ENCODE measurements at places on chromosomes 5 and 9.

GRCh38 chr5:16385516-16386090 is 80.0 kb downstream of the ZNF622 start:
- DNase-seq: no peak

GRCh38 chr5:73482383-73483136 is 15.7 kb upstream of the BTF3 start:
- no peak for DNase-seq

DNA sequence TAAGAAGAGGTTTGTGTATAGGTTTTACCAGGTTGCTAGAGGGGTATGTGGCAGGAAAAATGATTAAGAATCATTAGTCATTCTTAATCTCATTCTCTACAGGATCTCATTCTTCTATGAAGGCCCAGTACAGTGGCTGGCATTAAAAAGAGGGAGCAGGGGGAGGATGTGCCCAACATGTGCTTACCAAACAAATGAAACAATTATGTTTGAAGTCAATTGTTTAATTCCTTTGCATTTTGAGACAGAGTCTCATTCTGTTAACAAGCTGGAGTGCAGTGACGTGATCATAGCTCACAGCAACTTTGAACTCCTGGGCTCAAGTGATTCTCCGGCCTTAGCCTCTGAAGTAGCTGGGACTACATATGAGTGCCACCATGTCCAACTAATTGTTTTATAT is 23.0 kb downstream of the FNIP1 start:
- no peak for DNase-seq

DNA sequence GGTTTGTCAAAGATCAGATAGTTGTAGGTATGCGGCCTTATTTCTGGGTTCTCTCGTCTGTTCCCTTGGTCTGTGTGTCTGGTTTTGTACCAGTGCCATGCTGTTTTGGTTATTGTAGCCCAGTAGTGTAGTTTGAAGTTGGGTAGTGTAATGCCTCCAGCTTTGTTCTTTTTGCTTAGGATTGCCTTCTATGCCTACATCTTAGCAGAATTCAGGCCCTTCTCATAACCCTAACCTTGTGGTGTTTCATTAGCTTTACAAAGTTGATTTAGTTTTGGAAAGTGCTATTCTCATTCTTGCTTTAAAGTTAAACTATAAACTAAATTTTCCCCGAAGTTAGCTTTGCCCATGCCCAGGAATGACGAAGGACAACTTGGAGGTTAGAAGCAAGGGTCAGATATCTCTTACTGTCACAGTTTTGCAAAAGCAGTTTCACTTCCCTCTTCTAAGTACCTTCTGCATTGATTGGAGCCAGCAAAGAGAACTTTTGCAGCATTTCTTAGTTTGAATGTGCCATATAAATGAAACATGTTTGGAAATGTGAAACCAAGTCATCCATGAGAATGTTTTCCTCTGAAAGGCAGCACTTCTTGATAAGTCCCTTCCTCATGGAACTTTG is 274.3 kb upstream of the DMRT1 start:
- DNase-seq: no peak

GRCh38 chr5:96763026-96763425 is 44.7 kb downstream of the ERAP1 start:
- DNase-seq: no peak

DNA sequence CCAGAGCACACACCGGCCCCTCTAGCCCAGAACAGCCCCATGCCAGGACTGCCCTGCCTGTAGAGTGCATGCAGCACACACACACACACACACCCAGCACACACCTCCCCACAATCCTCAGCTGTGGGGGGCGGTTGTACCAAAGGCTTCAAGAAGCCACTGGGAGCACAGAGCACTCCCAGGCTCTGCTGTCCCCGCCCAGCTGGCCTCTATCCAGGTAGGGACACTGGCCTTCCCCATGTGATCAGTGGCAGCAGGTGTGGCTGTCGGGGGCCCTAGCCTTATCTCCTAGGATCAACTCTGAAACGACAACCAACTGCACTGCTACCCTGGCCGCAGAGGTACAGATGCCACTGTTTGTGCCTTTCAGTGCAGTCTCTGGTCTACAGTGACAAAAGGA is 2.0 kb downstream of the ANAPC2 start:
- DNase-seq: peak; percentile 61

DNA sequence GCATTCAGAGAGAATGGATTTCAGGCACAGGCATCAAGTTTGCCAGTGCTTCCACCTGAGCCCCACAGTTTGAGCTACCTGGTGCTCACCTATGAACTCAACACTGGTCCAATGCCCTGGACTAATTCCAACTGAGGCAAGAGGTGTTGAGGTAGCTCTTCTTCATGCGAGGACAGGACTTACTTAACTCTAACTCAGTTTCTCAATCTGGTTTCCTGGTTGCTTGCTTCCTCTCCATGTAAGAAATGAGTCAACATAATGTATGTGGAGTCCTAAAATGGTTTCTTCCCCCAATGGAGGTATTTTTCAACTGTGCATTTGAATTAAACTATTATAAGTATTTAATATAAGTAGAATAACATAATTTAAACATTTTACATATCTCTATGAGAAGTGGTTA is 523.6 kb upstream of the DAB2 start:
- no peak for DNase-seq

DNA sequence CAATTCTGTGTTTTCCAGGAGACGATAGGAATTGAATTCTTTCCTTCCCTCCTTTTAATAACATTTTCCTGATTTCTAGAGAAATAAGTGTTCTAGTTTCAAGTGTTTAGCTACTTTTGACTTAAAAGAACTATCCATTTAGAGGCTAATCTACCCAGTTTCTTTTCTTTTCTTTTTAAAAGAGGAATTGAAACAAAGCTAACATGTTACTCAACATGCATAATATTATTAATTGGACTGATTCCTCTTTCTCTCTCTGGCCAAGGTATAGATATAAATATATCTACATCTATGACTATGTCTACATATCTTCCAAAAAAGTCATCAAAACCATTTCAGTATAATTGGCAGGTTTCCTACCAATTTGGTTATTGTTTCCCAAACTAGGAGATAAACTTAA is 309.8 kb downstream of the TRPM3 start:
- DNase-seq: no peak

GRCh38 chr5:4674166-4674565 is 466.0 kb upstream of the ADAMTS16 start:
- no peak for DNase-seq

Measured in left lobe of liver (tissue), 2 donors.